ENCODE measurements at places on chromosomes 4 and X.

GRCh38 chrX:39238006-39238405 lies 436.7 kb downstream of the MID1IP1 start:
- DNase-seq, result no peak

- DNase-seq, result no peak
These were observed 40.9 kb upstream of the IL13RA2 start for GRCh38 chrX:115058276-115058675.

DNA sequence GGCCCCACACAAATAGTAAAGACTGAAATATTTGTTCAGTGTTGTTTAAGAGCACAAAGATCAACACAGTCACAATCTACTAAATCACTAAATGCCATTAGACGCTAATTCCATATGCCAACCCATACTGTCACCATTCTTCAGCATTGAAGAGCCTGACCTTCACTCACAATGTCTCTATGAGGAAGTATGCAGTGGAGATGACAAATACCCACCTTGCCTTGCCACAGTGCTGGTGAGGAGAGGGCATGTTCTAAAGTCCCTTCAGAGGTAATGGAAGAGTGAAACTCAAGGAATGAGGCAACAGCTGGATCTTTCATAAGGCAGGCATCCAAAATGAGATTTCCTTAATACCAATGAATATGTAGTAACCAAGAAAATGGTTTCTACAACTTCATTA lies 50.4 kb downstream of the FRMD7 start:
- no peak for DNase-seq

GRCh38 chr4:90081432-90082144 lies 45.6 kb upstream of the CCSER1 start:
- DNase-seq, result no peak

DNA sequence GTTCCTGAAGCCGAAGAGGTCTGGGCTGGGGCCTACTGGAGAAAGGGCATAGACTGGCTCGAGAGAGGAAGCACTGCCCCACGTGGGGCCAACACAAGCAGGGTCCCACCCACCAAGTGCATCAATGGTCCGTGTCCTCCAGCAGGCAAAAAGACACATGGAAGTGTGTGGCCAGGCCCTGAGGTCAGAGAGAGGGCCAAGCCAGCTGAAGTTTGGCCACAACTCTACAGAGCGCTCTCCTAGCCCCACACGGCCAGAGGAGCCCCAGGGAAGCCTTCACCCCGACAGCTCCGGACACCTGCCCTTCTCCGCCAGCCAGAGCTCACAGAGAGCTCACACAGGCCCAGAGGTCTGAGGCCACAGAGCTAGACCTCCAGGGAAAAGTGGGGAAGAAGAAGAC lies 8.5 kb upstream of the KDM5C start:
- DNase-seq, result no peak

GRCh38 chr4:182896421-182896820 lies 20.8 kb downstream of the DCTD start:
- no peak for DNase-seq

GRCh38 chr4:107564326-107564725 lies 155.7 kb downstream of the PAPSS1 start:
- DNase-seq, result no peak

DNA sequence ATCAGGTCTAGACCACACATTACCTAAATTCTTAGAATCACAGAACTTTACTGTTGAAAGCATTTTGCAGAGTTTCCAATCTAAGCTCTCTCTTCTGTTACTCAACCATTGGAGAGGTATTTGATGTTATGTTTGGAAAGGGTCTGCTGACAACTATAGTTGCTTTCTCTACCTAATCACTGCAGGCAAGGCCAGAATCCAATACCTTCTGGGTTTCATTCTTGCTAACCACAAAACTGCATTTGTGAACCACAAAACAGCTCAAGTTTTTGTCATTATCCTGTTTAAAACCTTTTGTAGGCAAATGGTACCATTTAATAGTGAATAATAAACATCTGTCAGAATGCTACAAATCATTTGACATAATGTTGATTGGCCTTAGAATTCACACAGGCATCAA lies 380.1 kb downstream of the GASK1B start:
- no peak for DNase-seq

DNA sequence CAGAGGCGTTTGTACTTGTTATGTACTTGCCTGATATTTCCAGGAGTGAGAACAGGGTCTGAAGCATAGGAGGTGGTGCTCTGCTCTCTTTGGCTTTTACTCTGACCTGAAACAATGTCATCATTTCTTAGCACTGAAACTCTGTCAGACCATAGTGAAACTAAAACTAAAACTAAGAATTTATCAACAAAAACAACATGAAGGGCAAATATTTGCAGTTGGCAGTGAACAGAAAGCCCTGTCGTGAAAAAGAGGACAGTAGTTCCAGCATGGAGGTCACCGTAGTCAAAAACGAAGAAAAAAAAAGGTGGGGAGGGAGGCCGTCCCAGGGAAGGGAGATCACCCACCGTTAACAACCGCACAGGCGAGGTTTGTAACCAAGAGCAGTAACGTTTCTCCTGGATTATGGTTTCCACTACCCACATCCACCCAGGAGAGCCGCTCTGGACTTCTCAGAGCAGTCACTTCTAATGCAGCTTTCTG lies 97.5 kb downstream of the ANK2 start:
- DNase-seq, result no peak

DNA sequence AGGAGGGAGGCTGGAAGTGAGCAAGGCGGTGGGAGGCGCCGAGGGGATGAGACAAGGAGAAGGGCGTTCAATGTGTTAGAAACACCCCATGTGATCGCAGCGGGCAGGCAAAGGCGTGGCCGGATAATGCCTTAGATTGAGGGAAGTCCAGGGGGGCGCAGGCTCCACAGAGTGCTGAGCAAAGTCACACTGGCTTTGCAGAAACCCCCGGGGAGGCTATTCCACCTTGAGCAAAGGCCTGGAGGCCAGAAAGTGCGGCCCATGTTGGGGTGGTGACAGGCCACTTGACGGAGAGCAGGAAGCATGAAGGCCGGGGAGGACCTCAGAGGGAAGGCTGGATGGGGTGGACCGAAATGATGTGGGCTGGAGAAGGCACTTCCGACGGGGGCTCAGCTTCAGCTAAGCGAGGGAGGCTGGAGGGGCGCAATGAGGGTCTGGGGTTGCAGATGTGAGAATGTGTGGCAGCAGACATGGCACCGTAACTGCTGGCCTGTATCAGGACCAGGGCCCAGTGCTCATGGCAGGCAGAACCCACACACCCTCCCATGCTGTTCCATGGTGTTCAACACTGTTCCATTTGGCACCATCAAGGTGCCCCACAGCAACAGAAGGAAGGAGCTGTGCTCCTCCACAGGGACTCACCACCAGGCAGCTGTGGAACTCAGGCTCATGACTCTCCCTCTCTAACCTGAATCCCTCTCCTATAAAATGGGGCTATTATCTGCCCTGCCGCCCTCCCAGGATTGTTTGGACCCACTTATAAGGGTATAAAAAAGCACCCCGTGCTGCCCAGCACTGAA lies 50.3 kb downstream of the HMX1 start:
- no peak for DNase-seq

DNA sequence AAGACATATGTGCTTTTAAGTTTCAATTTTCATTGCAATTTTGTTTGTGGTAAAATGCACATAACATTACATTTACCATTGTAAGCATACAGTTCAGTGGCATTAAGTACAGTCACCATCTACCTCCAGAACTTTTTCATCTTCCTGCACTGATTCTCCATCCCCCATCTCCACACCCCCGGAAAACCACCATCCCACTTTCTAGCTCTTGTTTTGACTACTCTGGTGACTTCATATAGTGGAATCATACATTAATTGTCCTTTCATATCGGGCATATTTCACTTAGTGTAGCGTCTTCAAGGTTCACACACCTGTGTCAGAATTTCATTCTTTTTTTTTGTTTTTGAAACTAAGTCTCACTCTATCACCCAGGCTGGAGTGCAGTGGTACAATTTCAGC lies 143.5 kb downstream of the GPR143 start:
- DNase-seq, result no peak

- no peak for DNase-seq
These were observed 143.1 kb upstream of the BCOR start for GRCh38 chrX:40240844-40241243.

DNA sequence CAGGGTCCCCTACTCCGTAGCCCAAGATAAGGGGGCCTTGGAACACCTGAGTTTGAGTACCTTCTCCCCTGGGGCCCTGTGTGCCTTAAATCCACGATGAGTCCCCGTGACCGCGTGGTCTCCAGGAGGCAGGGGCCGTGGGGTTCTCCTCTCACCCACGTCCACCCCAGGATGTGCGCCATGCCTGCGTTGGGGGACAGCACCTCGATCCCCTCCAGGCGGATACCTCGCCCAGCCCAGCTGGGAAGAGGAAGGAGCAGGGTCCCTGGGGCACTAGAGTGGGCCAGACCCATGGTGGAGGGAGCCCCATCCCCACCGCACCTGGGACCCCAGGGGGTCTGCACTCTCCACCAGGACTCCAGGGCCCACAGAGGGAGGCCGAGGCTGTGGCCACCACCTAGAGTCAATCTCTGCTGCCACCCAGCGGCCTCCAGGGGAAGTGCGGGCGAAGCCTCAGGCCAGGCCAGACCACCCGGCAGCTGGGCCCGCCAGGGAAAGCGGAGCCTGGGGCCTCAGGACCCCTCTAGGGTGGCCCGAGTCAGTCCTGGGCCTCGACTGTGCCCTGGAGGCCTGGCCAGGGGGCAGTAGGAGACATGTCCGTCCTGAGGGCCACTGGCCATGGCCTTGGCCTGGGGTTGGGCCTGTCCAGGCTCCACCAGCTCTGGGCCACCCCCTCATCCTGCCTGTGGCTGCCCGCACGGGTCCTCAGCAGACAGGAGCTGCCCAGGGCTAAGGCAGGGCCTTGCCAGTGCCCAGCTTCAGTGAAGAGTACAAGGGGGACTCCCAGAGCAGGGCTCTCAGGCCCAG lies 55.0 kb downstream of the FAM53A start:
- DNase-seq, result peak; percentile 47

- DNase-seq, result no peak
These were observed 21.4 kb upstream of the SLC10A6 start for GRCh38 chr4:86870442-86871069.

DNA sequence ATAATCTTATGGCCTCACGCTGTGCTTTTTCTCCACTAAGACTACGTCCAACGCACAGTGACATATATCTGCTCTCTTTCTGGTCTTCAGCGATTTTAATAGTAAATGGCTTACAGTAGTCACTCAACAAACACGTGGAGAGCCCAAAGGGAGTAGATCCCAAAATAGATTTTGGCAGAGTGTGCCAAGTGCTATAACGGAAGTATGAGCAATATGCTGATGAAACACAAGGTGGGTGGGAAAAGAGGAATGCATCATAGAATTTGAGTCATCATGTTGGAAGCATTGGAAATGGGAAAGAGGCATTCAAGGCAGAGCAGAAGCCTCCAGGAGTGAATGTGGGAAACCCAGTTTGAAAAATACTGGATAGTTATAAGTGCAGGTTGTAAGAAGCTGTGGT lies 129.1 kb upstream of the LDB2 start:
- DNase-seq, result no peak

DNA sequence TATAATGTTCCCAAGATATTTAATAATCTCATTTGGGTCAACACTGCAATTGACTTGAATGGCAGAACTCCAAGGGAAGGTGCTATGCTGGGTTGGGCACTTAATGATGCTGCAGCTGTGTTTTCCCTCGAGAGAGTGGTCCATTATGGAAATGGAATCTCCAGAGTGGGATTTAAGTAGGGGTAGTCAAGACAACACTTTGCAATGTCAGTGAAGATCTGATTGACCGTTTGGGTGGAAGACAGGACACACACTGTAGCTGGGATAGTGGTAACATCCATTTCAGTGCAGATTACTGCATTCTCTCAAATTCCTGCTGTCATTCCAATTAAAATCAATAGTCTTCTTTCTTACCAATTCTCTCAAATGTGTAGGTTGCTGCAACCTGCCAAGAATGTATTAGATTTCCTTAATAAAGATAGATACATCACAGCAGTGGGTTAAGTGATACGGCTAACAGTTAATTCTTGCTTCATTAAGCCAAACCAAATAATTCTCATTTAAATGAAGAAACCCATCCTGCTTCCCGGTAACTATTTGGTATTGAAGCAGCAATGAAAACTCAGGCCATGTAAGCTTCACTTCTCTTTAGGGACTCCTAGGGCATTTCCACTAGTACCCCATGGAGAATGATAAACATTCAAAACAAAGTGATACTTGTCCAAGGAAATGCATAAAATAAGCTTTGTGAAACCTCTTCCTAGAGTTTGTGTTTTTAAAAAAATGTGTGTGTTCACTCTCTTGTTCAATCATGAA lies 40.5 kb upstream of the RASGEF1B start:
- no peak for DNase-seq

DNA sequence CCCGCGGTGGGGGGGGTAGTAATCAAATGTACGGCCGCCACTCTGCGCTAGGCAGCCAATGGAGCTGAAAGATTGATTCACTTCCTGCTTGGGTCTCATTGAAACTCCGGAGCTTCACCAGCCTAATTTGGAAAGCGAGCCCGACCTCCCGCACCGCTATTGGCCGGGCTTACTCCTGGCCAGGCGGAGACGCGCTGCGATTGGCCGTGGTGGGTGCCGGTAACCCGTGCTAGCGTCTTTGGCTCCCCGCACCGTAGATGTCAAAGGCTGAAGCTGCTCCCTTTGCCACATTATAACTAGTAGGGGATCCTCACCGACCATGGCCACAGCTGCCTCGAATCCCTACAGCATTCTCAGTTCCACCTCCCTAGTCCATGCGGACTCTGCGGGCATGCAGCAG lies at the start of gene POU3F4:
Gene POU3F4 (plus strand): TSS at position 285 of the 400 bp plus-strand sequence. CDS start 35 bp downstream, at position 320.
- DNase-seq, result no peak

DNA sequence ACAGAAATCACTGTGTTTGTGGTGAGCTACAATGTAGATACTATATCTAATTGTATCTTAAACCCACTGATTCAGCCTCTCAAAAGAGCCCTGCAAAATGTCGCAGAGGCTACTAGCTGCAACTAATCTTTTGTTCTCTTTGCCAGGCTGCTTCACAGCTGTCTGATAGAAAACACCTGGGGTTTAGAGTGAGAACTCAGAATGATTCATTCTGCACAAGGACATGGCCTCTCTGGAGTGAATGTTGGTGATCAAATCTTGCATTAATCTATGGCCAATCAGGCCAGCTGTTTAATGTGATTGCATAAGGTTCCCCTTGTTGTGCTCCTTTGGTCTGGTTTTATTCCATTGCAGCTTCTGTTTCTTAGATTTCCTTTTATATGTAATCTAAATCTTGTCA lies 100.3 kb downstream of the EMCN start:
- DNase-seq, result no peak

DNA sequence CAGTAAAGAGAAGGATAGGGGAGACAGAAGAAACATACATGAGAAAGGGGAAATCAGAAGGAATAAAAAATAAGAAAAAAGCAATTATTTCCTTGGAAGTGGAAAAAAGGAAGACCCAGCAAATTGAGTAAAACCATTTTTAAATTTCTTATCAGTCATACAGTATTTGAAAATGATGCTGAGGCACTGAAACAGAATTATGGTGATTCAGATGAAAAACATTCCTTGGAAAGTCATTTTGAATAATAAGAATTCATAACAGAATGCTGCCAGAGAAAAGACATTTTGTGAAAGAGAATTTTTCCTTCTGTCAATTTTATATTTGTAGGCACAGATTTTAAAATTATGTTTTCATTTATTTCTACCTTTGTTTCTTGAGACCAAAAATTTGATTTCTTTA lies 895.5 kb upstream of the EPHA5 start:
- DNase-seq, result no peak

- DNase-seq, result no peak
These were observed 74.1 kb downstream of the AFAP1 start for GRCh38 chr4:7865533-7865932.

- DNase-seq, result no peak
These were observed 34.2 kb downstream of the ARSD start for GRCh38 chrX:2894885-2895292.
